Dorsolateral prefrontal cortex (tissue), 122 donors: ENCODE measurements at places on chromosomes 11 and 22. TPM values are rescaled to one million over a fixed set of nuclear protein-coding genes. Genes with fewer than 3 reads are reported as not detected.

The HTR3A gene
- total RNA-seq, result 0.30 TPM

The SGSM1 gene
- total RNA-seq, result 51.1 TPM

The C11orf52 gene
- not detected for total RNA-seq

The UBQLN3 gene
- total RNA-seq, result 1.4 TPM

The OR10D3 gene
- not detected for total RNA-seq

- DNase-seq, result no peak
These were observed 101.2 kb downstream of the ABTB2 start for GRCh38 chr11:34256626-34257025.

DNA sequence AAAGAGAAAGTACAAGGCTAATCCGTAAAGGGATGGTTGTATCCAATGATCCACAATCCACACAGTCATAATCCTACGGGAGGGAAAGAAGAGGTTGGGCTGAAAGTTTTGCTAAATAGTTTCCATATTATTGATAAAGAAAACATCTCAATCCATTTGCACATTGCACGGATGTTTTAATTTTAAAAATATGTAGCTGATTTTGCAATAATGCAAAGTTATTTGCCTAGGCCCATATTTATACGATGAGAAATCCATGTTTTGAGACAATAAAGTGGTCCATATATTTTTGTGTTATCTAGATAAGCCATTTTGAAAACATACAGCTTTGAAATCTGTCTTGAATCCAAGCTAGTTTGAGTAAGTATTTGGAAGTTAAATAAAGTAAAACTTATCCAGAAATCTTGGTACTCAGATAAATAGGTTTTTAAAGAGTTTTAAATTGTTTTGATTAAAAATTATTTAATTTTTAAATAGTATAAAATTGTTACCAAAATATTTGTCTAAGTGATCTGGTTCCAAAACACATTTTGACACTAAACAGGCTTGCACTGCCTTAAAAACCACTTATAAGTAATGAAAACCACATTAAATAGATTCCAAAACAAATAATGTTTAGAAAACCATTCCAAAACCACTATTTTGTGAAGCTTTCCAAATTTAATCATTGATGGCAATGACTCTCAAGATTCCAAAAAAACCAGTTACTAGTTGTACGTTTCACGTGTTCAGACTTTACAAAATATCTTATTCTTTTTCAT is 38.2 kb upstream of the PAMR1 start:
- DNase-seq, result no peak

GRCh38 chr11:67071420-67072284 is 15.0 kb downstream of the RHOD start:
- DNase-seq, result peak; percentile 61

DNA sequence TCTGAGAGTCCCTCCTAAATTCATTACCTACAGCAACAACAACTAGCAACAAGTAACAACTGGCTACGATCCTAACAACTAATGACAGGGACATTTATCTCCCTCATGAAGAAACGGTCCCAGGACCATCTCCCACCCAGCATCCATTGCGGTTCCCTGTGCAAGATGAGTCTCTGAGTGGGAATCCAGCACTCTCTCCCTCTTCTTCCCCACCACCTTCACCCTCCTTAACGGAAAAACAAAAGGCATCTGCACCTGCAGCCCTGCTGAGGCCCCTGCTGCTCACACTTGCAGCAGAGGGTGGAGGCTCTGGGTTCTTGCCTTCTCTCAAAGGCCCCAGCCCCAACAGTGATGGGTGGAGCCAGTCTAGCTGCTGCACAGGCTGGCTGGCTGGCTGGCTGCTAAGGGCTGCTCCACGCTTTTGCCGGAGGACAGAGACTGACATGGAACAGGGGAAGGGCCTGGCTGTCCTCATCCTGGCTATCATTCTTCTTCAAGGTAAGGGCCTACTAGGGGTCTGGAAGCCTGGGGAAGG is at the start of gene CD3G:
CD3G (plus strand) TSS at position 364 of the 535 bp plus-strand sequence; CDS start at position 444, 80 bp downstream.
- DNase-seq, result no peak
